ENCODE measurements at places on chromosomes 1 and 21. TPM values are rescaled to one million over a fixed set of nuclear protein-coding genes. Genes with fewer than 3 reads are reported as not detected.

Gene FCGR2B
- 144 TPM for total RNA-seq

Gene AADACL4
- not detected for total RNA-seq

Gene CLDN17
- not detected for total RNA-seq

Gene DTL
- 0.37 TPM for total RNA-seq

Gene KRTCAP2
- 151 TPM for total RNA-seq

Gene CRNN
- not detected for total RNA-seq

Gene CXADR
- total RNA-seq = not detected

Gene CYYR1
- not detected for total RNA-seq

Gene AGT
- total RNA-seq = not detected

Gene RAB13
- total RNA-seq = 9.7 TPM

Gene TNFAIP8L2
- total RNA-seq = 17.6 TPM

Gene SELP
- 0.87 TPM for total RNA-seq

Gene FNDC5
- 0.76 TPM for total RNA-seq

Gene SYPL2
- total RNA-seq = not detected

Gene FCRL1
- 306 TPM for total RNA-seq

Gene KCNQ4
- total RNA-seq = 0.34 TPM

Gene ACTL8
- not detected for total RNA-seq

Gene EDARADD
- not detected for total RNA-seq

Gene TSTD1
- 94.4 TPM for total RNA-seq

Gene TNFRSF18
- 33.5 TPM for total RNA-seq

Gene ANXA9
- total RNA-seq = 0.62 TPM

Gene SERINC2
- total RNA-seq = 0.32 TPM
